Kidney glomerular epithelial cell (primary cell): ENCODE measurements at places on chromosomes 2 and 18.
A peak's percentile ranks its signal among the peaks of the same experiment; 100 is the strongest.

- DNase-seq: no peak
These were observed 433 bp downstream of the SH3RF3 start for GRCh38 chr2:109129356-109129920.

GRCh38 chr2:58156780-58157179 is 84.3 kb downstream of the FANCL start:
- DNase-seq: no peak

GRCh38 chr2:234422273-234422732 is 74.6 kb downstream of the ARL4C start:
- DNase-seq: peak; percentile 91

- DNase-seq: no peak
These were observed 88.3 kb downstream of the CAMKMT start for GRCh38 chr2:44450082-44450481.

DNA sequence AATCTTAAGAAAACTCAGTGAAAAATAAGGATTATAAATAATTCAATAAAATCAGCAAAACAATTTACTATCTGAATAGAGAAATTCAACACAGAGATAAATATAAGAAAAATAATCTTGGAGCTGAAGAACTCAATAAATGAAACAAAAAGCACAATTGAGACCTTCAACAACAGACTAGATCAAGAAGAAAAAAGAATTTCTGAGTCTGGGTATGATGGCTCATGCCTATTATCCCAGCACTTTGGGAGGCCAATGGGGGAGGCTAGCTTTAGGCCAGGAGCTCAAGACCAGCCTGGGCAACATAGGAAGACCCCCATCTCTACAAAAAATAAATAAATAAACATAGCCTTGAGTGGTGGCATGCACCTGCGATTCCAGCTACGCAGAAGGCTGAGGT is 1295.7 kb upstream of the NRXN1 start:
- no peak for DNase-seq

DNA sequence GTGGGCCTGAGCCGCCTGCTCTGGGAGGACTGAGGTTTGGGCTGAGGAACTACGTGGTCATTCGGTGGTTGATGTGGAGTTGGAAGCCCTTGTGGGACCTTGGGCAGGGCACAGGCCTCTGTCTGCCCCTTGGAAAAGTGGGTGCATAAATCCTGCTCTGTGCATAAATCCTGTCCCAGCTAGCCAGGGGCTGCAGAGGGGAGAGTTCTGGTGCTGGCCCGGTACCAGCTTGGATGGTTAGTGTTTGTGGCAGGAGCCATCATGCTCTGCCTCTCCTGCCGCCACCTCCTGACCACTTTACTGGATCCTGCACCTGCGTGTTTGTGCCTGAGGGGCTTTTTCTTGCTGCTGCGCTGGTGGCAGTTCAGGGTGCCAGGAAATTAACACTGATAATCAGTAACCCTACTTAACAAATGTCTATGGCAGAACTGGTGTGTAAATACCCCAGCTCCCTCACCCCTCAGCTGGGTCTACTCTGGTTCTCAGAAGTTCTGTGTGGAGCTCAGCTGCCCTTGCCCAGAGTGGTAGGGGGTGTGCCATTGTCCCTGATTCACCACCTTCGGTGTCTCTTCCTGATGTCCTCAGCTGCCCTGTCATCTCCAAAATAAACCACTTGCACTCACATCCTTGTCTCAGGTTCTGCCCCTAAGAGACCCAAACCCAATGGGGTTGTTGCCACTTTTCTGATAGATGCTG is 156.8 kb downstream of the GLI2 start:
- no peak for DNase-seq

DNA sequence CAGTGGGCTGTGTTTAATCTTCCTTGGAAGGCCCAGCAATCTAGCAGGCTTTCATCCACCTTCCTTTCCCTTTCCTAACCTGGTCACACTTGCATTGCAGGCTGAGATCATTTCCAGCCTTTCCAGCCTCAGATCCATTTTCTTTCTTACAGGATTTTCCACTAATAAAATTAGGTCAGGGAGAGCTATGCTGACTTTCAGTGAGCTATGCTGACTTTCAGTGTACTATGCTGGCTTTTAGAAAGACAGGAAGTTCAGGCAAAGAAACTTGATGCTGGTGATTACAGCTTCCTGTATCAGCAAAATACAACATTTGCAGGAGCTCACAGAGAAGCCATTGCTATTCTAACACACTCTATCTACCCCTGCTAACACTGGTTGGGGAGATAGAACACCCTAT is 735.0 kb downstream of the CCDC85A start:
- DNase-seq: no peak

DNA sequence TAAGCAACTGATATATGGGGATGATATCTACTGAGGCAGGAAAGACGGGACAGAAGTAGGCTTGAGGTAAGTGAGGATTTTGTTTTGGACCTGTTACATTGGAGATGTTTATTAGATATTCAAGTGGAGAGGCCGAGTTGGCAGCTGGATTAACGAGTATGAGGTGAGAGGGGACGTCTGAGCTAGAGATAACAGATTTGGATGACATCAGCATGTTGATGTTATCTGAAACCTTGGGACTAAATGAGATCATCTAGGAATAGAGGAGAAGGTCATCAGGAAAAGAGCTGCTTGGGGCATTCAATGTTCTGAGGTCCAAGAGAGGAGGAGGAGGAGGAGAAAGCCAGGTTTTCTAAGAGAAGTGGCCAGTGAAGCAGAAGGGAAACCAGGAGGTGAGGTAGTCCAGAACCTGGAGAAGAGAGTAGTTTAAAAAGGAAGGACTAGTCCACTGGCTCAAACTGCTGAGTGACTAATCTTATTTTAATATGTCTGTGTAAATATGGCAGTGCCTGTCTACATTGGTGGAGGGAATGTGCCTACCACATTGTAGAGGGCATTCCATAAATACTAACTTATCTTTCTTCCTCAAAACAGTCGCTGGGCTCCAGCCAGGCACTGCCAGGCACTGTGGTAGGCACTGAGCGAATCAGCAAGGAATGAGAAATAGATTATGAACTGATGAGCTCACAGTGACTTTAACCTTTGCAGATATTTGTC is 488.3 kb downstream of the DLGAP1 start:
- peak; percentile 92 for DNase-seq

- DNase-seq: no peak
These were observed 10.6 kb upstream of the ATG16L1 start for GRCh38 chr2:233240897-233241296.

GRCh38 chr2:110980339-110981062 is 140.2 kb upstream of the BCL2L11 start:
- DNase-seq: no peak

GRCh38 chr2:212845941-212846340 is 305.5 kb downstream of the IKZF2 start:
- DNase-seq: no peak

DNA sequence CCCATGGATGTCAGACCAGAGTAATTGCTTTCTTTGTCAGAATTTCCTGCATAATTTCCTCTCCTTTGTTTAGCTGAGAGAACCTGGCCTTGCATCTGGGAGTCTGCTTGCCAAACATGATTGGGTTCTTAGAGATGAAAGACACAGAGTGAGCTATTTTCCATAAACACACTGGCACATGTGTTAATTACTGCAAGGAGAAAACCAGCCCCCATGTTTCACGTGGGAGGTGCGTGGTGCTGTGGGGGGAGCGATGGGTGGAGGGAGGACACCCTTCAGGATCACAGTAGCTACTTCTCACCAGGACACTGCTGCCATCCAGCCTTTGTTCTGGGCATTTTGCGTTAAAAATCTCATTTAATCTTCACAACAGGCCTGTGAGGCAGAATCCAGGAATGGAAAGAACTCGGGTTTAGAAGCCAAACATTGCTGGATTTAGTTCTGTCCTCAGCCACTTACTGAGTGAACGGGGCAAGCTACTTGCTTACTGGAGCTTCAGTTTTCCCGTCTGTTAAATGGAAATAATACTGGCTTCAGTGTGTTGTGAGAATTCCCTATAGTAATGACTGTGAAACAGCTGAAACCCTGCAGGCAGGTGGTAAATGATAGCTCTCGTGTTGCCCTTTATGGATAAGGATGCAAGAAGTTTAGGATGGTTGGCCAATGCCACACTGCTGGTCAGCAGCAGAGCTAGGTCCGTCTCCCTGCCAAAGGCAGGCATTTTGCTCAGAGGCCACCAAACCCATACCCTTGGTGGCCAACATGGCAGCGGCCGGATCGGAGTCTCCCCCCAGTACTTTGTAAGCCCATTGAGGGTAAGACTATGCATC is 100.1 kb upstream of the ASAP2 start:
- DNase-seq: no peak

DNA sequence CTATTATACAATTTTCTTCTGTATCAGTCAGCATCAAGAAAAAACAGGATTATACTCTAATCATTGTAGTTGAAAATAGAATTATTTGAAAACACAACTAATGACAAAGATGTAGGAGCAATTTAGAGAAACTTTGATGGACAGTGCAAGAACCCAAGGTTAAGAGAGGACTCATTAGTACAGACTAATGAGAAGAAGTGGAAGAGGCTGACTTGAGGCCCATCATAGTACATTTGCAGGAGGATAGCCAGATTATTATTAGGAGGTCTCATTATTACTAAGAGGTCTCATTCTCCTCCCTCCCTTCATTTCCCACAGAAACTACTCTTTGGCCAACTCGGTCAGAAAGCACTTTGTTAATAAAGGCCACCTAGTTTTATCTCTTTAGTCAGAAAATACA is 1983.0 kb downstream of the SUCLG1 start:
- DNase-seq: no peak

DNA sequence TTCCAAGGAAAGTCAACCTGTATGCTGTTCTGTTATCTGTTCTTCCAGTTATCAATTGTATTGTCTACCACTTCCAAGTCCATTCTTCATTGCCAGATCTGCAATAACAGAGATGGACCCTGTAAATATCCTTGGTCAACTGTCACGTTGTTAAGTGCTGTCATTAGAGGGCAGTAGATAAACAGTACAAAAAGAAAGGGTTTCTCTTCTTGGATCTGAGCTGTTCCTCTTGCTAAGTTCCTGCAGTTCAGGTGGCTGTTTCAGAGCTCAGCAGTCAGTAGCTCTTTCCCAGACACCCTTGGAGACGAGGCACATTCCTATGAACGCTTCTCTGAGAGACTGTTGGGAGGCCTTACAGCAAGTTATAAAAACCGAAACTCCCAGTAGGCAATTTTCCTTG is 957.1 kb upstream of the CHAC2 start:
- peak; percentile 40 for DNase-seq

DNA sequence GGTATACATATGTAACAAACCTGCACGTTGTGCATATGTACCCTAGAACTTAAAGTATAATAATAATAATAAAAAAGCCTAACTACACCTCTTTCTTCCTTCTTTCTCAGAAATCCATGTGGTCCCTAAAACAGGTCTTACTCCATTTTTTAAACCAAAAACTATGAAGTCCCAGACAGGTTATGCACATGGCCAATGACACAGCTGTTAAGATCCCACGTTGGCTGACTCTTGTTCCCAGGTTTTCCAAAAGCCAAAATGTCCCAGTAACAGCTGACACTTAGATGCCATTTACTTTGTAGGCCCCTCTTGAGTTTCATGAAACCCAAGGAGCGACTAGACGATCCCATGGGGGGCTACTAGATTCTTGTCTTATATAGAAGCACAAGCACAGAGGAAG is 97.0 kb downstream of the KCNF1 start:
- no peak for DNase-seq

DNA sequence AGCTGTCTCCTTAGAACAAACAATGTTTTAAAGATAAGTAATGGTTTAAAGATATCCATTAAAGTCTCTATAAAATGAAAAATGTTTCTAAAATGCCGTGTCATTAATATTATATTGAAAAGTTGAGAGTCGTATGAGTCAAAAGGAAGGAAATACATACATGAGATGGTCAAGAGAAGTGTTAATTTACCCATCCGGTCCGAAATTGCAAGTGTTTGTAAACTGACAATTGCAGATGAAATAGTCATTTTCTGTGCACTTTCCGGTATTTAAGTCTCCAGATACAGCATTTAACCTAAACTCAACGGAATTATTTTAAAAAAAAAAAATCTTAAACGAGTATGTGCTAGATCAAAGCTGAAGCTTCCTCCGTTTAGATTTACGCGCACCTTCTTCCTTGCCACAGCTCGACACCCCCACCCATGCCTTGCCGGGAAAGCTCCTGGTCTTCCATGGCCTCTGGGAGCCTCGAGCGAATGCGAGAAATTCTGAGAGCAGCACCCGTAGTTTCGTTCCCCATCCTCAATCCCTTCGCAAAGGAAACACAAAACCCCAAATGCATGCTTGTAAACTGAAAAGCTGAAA is 1.8 kb downstream of the DSC3 start:
- no peak for DNase-seq

DNA sequence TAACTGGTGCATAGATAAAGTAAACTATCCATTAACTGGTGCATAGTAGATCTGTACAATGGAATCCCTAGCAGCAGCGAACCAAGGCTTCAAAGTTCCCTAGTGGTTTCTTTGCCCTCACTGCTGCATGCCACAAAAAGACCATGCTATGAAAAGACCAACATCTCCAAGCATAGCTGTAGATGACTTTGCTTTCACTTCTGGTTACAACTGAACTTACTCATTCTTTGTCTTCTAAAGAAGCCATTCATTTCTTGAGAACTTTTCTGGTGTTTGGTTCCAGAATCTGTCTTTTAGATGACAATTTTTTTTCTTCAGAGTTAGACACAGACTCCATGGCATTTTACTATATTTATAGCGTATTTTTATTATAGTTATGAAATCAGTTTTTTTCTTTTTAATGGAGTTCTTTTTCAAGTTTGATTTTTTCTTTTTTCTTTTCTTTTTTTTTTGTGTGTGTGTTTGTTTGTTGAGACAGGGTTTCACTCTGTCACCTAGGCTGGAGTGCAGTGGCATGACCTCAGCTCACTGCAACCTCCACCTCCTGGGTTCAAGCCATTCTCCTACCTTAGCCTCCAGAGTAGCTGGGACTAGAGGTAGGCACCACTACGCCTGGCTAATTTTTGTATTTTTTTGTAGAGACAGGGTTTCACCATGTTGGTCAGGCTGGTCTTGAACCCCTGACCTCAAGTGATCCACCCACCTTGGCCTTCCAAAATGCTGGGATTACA is 63.6 kb downstream of the SLC35F5 start:
- no peak for DNase-seq
